ENCODE measurements at places on chromosomes 13 and 19. TPM values are rescaled to one million over a fixed set of nuclear protein-coding genes. Genes with fewer than 3 reads are reported as not detected.

GRCh38 chr19:32437096-32437495, 31.5 kb downstream of the DPY19L3 start:
- no peak for DNase-seq

DNA sequence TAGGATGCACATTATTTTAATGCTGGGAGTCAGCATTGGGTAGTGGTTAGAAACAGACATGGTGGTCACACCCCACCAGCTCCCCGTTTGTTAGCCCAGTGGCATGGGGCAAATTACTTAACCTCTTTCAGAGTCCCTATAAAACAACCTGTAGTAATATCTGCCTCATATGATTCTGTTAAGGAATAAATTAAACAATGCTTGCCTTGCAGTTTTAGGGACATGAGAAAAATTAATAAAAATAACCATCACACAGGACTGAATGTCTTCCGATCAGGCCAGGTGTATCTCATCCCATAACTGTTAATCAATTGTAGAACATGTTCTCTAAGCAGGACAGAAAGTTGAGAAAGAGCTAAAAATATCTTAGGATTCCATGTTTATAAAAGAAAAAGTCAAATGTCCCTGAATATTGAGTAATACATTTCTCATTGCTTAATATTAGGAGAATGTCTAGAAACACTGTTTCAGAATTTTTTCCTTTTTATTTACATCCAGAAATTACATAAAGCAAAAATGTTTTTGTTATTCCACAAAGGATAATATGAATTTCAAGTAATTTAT, 196.5 kb downstream of the GPC6 start:
- DNase-seq, result no peak

The F10 gene
- total RNA-seq, result not detected

DNA sequence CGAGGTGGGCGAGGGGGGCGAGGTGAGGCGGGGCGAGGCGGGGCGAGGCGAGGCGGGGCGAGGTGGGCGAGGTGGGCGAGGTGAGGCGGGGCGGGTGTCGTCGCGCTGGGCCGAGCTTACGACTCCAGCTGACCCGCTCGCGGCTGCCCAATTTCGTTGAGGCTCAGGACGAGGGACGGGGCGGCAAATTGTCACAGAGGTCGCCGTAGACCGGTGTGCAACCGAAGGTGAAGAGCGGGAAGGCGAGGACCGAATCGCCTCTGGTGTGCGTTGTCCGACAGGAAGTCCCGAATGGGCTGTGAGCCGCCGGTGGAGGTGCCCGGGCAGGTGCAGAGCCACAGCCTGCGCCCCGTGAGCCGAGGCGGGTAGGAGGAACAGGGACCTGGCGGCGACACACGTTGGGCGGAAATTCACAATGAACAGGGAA, at the start of gene LACC1:
Gene LACC1 (plus strand): TSS at position 150 of the 427 bp plus-strand sequence. CDS start 1,082 bp downstream, outside the sequence.
- peak; percentile 38 for DNase-seq

The FPR1 gene
- not detected for total RNA-seq

The ZNF540 gene
- total RNA-seq, result 0.82 TPM

- DNase-seq, result no peak
These were observed 116.4 kb downstream of the TM9SF2 start for GRCh38 chr13:99617474-99618255.

The PABPC3 gene
- 1.2 TPM for total RNA-seq

The ZNF578 gene
- 0.93 TPM for total RNA-seq

The DAND5 gene
- not detected for total RNA-seq

The MAP4K1 gene
- total RNA-seq, result 169 TPM

DNA sequence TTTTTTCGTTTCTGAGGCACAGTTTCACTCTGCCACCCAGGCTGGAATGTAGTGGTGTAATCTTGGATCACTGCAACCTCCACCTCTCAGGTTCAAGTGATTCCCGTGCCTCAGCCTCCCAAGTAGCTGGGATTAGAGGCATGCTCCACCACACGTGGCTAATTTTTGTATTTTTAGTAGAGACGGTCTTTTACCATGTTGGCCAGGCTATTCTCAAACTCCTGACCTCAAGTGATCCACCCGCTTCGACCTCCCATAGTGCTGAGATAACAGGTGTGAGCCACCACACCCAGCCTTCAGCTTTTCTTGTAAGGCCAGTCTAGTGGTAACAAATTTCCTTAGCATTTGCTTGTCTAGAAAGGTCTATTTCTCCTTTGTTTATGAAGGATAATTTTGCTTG, 46.2 kb downstream of the ZNF568 start:
- DNase-seq, result no peak

- no peak for DNase-seq
These were observed 65.8 kb upstream of the MED4 start for GRCh38 chr13:48160606-48161278.

- no peak for DNase-seq
These were observed 115.8 kb downstream of the ZNF675 start for GRCh38 chr19:23571175-23571574.

Data from activated naive CD8-positive, alpha-beta T cell treated with anti-CD3 and anti-CD28 coated beads for 36 hours (primary cell).